Activated CD8-positive, alpha-beta memory T cell treated with anti-CD3 and anti-CD28 coated beads for 1 hour (primary cell): ENCODE measurements at places on chromosomes 3 and 15.

GRCh38 chr3:127751163-127751621 lies 71.1 kb downstream of the MGLL start:
- no peak for DNase-seq

- DNase-seq, result no peak
These were observed 396.6 kb downstream of the NAALADL2 start for GRCh38 chr3:175255698-175256097.

DNA sequence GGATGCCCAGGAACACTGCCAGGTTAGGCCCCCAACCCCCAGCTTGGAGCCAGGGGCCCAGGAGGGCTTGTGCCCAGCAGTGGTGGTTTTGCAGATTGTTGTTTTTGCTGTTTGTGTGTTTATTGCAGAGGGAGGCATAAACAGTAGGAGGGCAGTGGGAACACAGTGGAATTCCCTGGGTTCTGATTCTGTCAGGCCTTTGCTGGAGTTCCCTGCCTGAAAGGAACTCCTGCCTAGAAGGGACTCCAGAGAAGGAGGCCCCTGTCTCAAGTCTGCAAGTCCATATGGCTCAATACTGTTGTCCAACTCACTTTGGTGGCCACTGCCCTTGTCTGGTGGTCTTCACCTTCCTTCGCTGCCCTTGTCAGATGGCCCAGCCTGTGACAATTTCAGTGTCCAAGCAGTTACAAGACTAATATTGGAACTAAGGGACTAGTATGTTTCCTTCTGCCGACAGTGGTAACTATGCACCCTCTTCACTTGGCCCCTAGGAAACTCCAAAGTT lies 47.4 kb upstream of the RAB6B start:
- no peak for DNase-seq

DNA sequence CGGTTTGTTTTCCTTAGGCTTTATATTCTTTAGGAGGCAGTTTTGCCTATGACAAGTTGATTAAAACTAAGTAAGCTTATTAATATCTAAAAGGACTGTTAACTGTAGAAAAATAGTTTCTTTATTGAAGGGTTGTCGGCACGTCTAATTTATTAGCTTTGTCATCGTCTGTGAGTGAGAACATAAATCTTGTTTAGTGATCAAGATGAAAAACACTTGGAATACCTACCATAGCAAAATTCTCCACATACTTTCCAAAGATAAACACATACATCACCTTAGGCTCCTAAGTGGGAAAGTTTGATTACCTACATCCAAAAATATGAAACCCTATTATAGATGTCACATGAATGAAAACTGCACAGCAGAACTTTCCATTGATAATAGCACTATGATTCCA lies 139.1 kb upstream of the BNIP2 start:
- DNase-seq, result no peak

DNA sequence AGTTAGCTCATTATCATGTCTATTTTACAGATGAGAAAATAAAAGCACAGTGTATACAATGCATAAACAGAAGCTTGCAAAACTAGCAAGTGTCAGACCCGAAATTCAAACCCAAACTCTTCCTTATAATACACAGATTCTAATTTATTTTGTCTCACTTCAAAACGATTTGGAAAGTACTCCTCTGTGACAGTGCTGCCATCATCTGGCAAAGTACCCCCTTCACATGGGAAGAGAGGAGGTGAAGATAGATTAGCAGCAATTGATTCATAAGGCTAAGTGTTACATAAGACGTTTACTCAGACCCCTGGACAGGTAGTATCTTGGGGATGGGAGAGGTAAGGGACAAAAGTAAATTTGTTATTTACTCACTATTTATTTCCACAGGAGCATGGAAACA lies 744.0 kb upstream of the SGO1 start:
- DNase-seq, result no peak

- no peak for DNase-seq
These were observed 32.9 kb downstream of the ZBTB11 start for GRCh38 chr3:101643861-101644613.

GRCh38 chr3:109225516-109225915 lies 89.0 kb downstream of the C3orf85 start:
- no peak for DNase-seq

DNA sequence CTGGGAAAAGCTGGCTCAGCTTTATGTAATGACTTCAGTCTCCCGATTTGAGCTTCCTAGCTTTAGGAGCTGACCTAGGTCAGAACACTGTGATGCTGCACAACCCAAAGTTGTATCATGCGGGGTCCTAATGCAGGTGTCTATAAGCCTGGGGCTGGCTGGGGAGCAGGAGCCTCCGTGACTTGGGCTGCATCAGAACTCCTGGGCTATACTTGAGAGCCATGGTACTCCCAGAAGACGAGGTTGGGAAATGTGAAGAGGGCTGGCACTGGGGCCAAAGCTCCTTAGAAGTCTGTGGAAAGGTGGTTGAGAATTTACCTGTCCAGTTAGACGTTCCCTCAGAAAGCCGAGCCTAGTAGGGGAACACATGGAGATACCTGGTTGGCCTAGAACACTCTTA lies 57.0 kb downstream of the BSN start:
- no peak for DNase-seq

GRCh38 chr3:152470095-152470494 lies 201.4 kb downstream of the MBNL1 start:
- DNase-seq, result no peak

- no peak for DNase-seq
These were observed 121.8 kb upstream of the CADM2 start for GRCh38 chr3:84836961-84837360.

- DNase-seq, result no peak
These were observed 59.4 kb downstream of the MECOM start for GRCh38 chr3:169604118-169604517.

DNA sequence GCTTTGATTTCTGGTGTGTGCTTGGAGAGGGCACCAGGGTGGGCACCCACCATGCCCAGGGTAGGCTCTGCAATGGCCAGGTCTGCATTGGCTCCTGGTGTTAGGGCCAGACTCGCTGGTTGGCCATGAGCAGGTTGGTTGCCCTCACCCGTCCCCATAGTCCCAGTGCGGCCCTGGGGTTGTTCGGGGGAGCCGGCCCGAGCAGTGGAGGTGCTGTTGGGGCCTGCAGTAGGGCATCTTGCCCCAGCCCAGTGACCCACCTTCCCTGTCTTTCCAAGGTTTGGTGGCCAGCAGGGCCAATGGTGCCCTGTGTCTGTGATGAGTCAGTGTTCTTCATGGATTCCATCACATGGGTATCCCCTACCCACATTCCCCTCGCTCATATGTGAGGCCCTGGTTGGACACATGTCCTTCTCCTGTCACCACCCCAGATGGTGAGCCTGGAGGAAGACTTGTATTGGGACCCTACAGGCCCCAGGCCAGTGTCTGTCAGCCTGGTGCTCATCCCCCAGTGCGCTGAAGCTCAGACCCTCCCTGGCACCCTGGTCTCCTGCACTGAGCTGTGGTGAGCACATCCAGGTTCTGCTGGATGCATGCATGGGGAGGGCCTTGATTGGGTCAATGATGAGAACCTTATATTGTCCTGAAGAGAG lies 190.1 kb downstream of the UBE3A start:
- no peak for DNase-seq

DNA sequence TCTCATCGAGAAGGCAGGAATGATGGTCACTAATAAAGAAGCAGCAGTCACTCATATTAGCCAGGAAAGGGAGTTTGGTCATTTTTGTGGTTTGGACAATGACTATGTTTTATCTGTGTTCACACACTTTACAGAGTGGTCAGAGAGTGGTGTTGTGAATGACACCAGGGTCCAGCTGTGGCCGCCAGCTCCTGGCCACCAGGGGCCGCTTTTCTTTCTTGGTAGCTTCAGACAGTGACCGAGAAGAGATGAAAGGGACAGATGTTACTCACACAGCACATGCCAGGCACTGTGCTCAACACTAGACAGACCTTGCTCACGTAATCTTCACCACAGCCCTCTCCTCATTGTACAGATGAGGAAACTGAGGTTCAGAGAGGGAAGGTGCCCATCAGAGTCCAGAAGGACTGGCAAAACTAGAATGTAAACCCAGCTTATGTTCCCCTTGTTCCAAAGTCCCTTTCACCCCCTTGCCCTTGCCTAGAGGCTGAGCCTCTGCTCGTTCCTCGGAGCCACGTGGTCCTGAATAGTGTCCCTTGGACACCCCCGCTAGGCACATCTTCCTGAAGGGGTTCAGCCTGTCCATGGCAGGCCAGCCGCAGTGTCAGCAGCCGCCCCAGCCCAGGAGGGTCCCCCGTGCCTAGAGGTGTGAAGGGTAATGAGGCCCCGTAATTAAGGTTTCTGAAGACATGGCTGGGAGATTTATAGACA lies 55.6 kb downstream of the CYP11A1 start:
- no peak for DNase-seq

- DNase-seq, result no peak
These were observed 656 bp downstream of the CD47 start for GRCh38 chr3:108090049-108090700.

- DNase-seq, result no peak
These were observed 314.1 kb downstream of the NLGN1 start for GRCh38 chr3:173711619-173712018.

GRCh38 chr3:147407114-147407497 lies 763 bp upstream of the ZIC4 start:
- DNase-seq, result no peak

GRCh38 chr3:123169930-123170329 lies 31.8 kb upstream of the SEC22A start:
- no peak for DNase-seq

DNA sequence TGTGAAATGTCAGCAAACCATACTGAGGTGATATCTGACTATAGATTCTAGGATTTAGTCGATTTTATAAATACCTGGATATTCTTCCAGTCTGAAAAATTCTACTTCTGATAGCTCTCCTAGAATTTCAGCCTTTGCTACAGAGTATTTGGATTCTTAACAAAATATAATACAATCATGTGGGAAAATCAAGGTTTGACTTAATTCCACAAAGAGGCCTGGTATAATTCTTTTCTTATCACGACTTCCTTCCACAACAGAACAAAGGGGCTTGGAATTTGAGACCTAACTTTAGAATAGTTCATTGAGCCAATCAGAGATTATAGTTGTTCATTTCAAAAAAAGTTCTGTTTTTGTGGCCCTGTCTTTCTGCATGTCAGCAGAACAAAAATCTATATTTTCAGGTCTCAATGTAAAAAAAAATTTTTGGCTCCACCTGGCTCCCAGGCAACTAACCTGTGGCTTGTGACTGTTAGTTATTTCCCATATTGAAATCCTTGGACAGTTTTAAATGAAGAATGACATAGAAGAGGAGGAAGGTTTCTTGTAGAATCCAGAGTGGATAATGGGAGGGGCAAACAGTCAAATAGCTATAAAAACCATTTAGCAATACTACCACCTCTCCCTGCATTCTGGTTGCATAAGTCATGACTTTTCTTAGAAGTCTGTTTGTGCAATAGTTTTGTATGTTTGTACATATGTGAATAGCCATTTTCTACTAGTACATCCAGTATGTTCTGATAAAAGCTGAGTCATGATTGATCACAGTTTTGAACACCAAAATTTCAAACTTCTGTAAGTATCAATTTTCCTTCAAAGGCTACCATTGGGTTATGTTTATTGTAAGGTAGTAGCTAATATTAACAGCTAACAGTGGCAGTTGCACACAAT lies 4.0 kb downstream of the TM4SF1 start:
- DNase-seq, result no peak

DNA sequence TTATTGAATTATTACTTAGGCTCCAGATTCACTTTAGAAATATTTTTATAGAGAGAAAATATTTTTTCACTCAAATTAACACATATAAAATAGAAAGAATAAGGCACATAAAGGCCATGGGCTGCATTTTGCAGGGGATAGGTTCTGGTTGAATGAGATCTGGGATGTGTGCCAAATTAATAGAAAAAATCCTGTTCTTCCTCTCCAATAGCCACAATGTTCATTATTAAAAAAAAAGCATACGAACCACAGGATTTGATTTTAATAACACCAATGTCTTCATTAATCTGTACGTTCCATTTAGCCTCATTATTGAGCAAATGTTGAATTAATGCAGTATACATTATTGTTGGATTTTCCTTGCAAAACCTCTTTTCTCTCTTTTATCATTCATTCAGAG lies 622.8 kb upstream of the AGTR1 start:
- no peak for DNase-seq

DNA sequence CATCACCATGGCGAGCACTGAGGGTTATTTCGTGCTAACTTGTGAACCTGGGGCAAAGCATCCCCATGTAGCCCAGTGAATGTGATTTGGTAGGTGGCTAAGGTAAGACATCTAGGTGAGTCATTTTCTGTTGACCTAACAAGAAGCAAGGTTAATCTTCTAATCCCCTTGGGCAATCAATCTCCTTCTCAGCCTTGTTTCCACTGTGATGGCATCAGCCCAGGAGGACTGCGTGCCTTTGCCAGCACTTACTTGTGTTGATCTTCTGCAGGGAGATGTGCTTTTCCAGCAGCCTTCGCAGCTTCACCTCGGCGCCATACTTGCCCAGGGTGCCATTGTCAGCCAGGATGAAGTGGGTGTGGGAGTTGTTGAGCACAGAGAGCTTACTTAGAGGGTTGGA lies 35.7 kb downstream of the TRPM1 start:
- no peak for DNase-seq

DNA sequence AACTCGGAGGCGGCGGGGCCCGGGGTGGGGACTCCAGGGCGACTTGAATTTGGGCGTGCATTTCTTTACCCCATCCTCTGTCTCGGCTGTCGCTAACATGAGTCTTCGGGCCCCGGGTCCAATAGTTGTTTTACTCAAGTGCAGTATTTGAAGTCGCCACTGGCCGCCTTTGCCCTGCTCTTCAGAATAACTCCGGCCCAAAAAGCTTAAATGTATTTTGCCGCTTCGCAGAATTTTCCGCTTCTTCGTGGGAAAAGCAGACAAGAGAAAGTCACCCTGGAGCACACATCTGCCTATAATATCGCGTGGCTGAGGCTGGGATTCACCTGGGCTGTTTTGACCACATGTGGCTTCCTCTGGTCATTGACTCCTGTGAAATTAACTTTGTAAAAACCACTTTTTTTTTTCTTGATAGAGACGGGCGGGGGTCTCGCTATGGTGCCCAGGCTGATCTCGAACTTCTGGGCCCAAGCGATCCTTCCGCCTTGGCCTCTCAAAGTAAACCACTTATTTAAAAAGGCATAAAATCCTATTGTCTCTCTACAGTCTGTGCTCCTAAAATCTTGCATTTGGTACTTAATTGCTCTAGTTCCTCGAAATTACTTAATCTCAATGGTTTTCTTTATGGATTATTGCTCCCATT lies 676 bp downstream of the CNOT10 start:
- no peak for DNase-seq
